ENCODE measurements at places on chromosomes 11 and 22. TPM values are rescaled to one million over a fixed set of nuclear protein-coding genes. Genes with fewer than 3 reads are reported as not detected.

The MFRP gene
- not detected for total RNA-seq

The SNX15 gene
- 24.5 TPM for total RNA-seq

The TCN1 gene
- 0.57 TPM for total RNA-seq

The TEX54 gene
- not detected for total RNA-seq

The TAF1D gene
- 93.1 TPM for total RNA-seq

The LARGE2 gene
- 2.9 TPM for total RNA-seq

The GSTT2 gene
- not detected for total RNA-seq

The MUC6 gene
- not detected for total RNA-seq

The PRG3 gene
- total RNA-seq, result not detected

The PGR gene
- total RNA-seq, result not detected

The CDCA5 gene
- total RNA-seq, result 74.6 TPM

The C11orf91 gene
- total RNA-seq, result 0.50 TPM

The OR8A1 gene
- total RNA-seq, result not detected

The DCDC1 gene
- 0.64 TPM for total RNA-seq

The APOL6 gene
- total RNA-seq, result 2.8 TPM

The POLDIP3 gene
- 43.3 TPM for total RNA-seq

The ZBTB44 gene
- total RNA-seq, result 7.4 TPM

The GGTLC3 gene
- not detected for total RNA-seq

The TRIM66 gene
- total RNA-seq, result 2.3 TPM

The RNH1 gene
- 170 TPM for total RNA-seq

The CLDN5 gene
- not detected for total RNA-seq

The FAM89B gene
- 56.2 TPM for total RNA-seq

The CDPF1 gene
- total RNA-seq, result 10.0 TPM
